ENCODE measurements at places on chromosomes 16 and 17.

DNA sequence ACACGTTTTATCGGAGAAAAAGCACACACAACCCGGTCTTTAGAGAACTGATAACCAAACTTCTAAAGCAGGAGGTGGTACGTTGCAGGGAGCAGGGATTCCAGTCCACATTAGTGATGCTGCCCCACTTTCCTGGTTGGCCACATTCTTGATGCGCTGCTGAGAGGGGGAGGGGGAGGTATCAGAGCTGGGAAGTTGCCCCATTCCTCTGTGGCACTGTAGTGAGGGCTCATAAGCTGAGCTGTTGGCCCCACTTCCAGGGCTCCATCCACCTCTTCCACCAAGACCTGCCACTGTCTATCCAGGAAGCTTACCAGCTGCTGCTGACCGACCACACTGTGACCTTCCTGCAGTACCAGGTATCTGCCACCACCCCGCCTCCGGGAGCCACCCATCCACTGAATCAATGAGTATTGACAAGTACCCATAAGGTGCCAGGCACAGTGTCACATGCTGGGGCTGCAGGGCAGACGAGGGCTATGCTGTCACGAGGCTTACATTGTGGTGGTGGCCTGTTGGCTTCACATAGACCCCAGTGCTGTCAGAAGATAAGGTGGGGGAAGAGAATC, 1.1 kb downstream of the TSEN54 start:
- DNase-seq: peak; percentile 32

GRCh38 chr17:79988185-79988971, 47.3 kb downstream of the TBC1D16 start:
- no peak for DNase-seq

GRCh38 chr16:8959921-8960787, 3.6 kb downstream of the USP7 start:
- peak; percentile 53 for DNase-seq

DNA sequence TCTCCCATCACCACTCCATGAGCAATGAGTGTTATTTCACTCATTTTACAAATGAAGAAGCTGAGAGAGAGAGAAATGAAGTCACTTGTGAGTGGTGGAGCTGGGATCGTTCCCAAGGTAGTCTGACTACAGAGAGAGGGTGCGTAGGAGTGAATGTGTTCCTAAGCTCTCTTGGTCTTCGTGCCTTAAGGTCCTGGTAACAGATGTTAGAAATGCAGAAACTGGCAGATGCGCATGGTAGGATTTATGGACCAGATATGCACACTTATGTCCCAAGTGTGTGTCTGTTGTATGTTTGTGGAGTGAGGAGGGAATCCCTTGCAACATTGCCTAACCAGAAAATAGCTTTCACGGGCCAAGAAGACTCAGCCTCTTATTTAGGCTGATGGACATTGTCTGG, 93.2 kb upstream of the ZNF469 start:
- DNase-seq: no peak

DNA sequence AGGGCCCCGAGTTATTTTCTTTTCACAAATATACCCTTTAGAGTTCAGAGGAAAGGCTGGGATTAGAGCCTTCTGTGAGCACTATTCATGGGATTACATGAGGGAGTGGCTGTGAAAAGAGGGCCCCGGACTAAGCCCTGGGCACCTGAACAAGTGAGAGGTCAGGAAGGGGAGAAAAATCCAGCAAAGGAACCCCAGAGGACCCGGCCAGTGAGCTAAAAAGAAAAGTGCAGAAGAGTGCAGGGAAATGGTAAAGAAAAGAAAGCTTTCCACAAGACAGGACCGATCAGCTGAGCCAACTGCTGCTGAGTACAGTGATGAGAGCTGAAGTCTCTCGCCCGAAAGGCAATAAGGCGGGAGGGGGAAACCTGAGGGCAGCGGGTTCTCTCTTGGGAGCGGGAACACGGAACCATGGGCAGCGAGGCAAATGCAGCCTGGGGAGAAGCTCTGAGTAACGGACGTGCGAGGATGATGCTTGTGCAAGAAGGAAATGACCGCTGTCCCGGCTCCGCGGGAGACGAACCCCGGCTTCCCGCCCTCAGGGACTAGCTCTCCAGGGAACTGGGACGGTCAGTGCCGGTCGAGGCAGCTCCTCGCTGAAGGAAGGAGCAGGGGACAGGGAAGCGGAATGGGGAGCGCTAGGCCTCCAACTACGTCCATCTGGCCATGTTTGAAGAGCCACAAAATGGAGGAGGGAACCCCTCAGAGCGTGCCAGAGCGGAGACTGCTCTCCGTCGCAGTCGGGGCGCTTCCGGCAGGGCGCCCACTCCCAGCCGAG, 665 bp upstream of the ALDH3A2 start:
- DNase-seq: peak; percentile 76
